ENCODE measurements at places on chromosomes 2 and 18.

- DNase-seq: peak; percentile 14
Measured at GRCh38 chr2:235468978-235469655, 24.7 kb upstream of the AGAP1 start.

DNA sequence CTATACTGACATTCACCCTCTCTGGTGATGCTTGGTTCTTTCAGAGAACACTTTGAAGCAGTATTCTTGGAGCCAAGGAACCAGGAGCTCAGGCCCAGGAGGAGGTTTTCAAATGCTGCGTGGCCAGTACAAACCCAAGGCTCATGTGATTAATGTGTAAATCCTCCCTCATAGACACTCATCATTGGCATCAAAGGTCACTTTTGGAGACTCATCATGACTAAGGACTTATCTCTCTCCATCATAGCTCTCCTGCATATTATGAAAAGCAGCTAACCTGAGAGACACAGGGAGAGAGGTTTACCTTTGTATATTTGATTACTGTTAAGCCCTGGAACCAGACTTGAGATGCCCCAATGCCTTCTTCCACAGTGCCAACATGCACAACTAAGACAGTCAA lies 115.3 kb upstream of the SRD5A2 start:
- no peak for DNase-seq

- peak; percentile 75 for DNase-seq
Measured at GRCh38 chr2:105455488-105456003, 56.7 kb upstream of the FHL2 start.

- peak; percentile 28 for DNase-seq
Measured at GRCh38 chr18:48408727-48409590, at the start of gene ZBTB7C. Gene ZBTB7C, minus strand, starts transcription at chr18:48409383.
